ENCODE measurements at places on chromosomes 7 and 10. TPM values are rescaled to one million over a fixed set of nuclear protein-coding genes. Genes with fewer than 3 reads are reported as not detected.

Gene PNLIPRP2
- total RNA-seq, result not detected

DNA sequence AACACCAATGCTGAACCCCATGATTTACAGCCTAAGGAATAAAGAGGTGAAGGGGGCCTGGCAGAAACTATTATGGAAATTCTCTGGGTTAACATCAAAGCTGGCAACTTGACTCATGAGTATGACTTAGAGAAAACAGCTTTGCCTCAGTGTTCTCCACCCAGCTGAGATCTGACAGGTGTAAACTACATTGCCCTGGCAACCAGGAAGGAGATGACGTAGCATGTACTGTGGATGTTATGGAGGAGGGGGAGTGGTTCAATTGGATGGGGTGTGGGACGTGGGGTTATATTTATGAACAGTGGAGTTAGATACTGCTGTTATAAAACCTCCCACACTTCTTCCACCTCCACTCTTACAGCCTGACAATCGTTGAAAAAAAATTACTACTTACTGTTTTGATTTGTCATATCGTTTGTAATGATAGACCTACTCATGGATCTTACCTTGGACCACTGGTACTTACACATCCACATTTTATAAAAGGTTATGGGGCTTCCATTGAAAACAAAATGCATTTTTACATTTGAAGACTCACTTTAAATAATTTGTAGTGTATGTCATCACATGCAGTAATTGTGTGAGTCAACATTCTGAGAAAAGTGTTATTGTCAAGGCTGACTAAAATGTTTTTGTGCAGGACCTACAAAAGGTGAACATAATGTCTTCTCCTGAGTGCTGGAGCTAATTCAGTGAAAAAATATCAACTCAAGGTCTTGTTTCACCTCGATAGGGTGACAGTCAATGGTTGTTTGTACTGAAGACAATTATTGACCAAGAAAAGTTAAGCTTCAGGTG, 6.4 kb downstream of the OR2F1 start:
- H3K27ac ChIP-seq, result no peak overlapping the region
- H3K36me3 ChIP-seq, result no peaks in the 10 kb centered on the region
- no peak overlapping the region for H3K4me3 ChIP-seq
- DNase-seq, result no peak
- H3K27me3 ChIP-seq, result peaks cover 2% of the 10 kb centered on the region

DNA sequence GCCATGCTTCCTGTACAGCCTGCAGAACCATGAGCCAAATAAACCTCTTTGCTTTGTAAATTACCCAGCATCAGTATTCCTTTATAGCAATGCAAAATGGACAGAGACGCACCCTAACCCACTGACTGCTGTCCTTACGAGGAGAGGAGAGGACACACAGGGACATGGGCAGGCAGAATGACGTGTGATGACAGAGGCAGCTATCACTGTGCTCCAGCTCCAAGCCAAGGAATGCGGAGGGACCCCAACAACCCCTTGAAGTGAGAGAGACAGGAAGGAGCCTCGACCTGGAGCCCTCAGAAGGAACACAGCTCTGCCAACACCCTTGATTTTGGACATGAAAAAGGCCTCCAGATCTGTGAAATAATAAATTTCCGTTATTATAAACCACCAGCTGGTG, 46.6 kb upstream of the EBF3 start:
- H3K27me3 ChIP-seq, result peaks cover 18% of the 10 kb centered on the region
- H3K4me3 ChIP-seq, result no peak overlapping the region
- no peaks in the 10 kb centered on the region for H3K4me1 ChIP-seq
- H3K27ac ChIP-seq, result no peak overlapping the region
- no peak for DNase-seq
- H3K36me3 ChIP-seq, result no peaks in the 10 kb centered on the region

GRCh38 chr7:106659166-106659962, 1.6 kb downstream of the CCDC71L start:
- no peaks in the 10 kb centered on the region for H3K27me3 ChIP-seq
- H3K4me1 ChIP-seq, result peaks cover 23% of the 10 kb centered on the region
- no peak for DNase-seq

DNA sequence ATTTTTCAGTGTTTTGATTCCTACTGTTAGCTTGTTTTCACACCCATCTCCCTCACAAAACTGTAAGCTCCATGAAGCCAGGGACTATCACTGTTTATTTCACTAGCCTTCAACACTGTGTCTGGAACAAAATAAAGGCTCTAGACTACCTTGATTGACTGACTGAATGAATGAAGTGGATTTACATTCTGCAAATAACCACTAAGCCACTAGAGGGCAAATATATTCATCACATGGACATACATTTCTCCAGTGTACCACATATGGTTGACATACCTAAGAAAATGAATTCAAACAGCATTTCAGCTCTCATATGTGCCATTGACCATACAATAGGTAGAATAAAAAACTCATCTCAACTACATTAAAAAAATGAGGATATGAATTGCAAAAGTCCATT, 185.9 kb downstream of the RAB11FIP2 start:
- no peak for DNase-seq
- H3K27ac ChIP-seq, result no peak overlapping the region
- peaks cover 11% of the 10 kb centered on the region for H3K27me3 ChIP-seq
- H3K36me3 ChIP-seq, result no peaks in the 10 kb centered on the region
- H3K4me3 ChIP-seq, result no peak overlapping the region
- H3K4me1 ChIP-seq, result no peaks in the 10 kb centered on the region

- no peak overlapping the region for H3K4me3 ChIP-seq
- H3K27ac ChIP-seq, result no peak overlapping the region
- H3K36me3 ChIP-seq, result peaks cover 8% of the 10 kb centered on the region
- peaks cover 71% of the 10 kb centered on the region for H3K4me1 ChIP-seq
Measured at GRCh38 chr7:144817001-144817400, 18.9 kb downstream of the TPK1 start.

Gene ZNF239
- total RNA-seq, result 2.5 TPM

DNA sequence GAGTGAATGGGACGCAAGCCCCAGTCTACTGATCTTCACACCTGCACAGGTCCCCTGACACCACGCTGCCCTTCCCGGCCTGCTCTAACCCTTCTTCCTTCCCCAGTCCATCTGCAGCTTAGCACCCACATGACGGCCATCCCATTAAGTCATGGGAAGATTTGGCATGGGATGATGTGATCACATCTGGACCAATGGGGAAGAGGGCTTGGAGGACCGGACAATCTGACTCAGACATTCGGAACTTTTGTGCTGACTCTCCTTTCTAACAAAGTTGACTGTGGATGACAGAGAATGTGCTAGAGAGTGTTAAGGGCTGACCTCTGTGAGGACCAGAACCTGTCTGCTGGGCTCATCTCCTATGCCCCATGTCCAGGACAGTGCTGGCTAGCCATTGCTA, 15.6 kb downstream of the CXCL12 start:
- DNase-seq, result no peak
- no peak overlapping the region for H3K4me3 ChIP-seq
- no peaks in the 10 kb centered on the region for H3K36me3 ChIP-seq
- H3K4me1 ChIP-seq, result no peaks in the 10 kb centered on the region

Gene LIPM
- total RNA-seq, result not detected

DNA sequence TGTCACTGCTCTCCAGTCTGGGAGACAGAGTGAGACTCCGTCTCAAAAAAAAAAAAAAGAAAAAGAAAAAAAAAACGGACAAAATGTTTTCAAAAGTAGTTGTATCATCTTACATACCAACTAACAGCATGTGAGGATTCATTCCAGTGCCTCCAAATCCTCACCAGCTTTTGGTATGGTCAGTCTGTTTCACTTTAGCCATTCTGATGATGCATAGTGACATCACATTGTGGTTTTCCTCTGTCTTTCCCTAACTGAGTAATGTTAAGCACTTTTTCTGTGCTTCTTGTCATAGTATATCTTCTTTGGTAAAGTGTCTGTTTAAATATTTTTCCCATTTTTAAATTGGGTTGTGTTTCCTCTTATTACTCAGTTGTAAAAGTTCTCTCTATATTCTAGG, 251.4 kb upstream of the CTBP2 start:
- no peaks in the 10 kb centered on the region for H3K4me1 ChIP-seq
- no peaks in the 10 kb centered on the region for H3K27me3 ChIP-seq
- no peak overlapping the region for H3K4me3 ChIP-seq
- no peak for DNase-seq

GRCh38 chr7:23338863-23339262, 39.7 kb downstream of the MALSU1 start:
- DNase-seq, result no peak
- H3K36me3 ChIP-seq, result no peaks in the 10 kb centered on the region
- H3K27ac ChIP-seq, result no peak overlapping the region

Gene GPER1
- not detected for total RNA-seq
